Cerebellar cortex (tissue), 1 donor: ENCODE measurements at places on chromosomes 3 and 15.
A peak's percentile ranks its signal among the peaks of the same experiment; 100 is the strongest.

DNA sequence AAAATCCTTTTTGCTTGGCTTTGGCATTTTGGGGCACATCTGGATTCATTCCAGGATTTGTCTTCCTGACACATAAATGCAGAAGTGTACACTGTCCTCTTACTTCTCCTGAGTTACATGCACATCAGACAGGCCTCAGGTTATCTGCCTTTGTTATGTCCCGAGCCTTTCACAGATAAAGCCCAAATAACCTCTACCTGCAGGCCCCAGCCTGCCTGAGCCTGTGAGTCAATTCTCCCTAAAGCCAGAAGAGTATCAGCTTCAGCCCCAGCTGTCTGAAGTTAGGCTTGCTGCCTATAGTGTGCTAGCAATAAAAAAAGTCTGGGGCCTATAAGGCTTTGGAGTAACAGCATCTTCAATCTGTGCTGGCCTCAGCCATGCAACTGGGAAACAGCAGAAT is 17.7 kb upstream of the GSK3B start:
- no peak for DNase-seq

GRCh38 chr15:94670438-94671034 is 439.2 kb downstream of the MCTP2 start:
- peak; percentile 45 for DNase-seq

GRCh38 chr3:98109807-98110549 is 20.5 kb upstream of the OR5H1 start:
- no peak for DNase-seq

GRCh38 chr15:32885713-32886112 is 167.9 kb downstream of the GREM1 start:
- no peak for DNase-seq

DNA sequence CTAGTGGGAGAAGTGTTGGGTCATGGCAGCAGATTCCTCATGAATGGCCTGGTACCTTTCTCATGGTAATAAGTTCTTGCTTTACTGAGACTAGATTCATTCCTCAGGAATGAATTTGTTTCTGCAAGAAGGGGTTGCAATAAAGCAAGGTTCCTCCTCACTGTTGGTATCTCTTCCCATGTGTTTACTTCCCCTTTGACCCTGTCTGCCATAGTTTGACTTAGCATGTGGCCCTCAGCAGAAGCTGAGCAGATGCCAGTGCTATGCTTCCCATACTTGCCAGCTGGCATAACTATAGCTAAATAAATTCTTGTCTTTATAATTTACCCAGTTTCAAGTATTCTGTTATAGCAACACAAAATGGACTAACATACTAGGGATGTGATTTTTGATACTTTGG is 163.6 kb upstream of the COL8A1 start:
- DNase-seq = no peak

GRCh38 chr15:65085990-65086679 is 9.6 kb downstream of the KBTBD13 start:
- peak; percentile 66 for DNase-seq

- no peak for DNase-seq
These were observed 114.2 kb upstream of the ICE2 start for GRCh38 chr15:60593170-60593478.

- DNase-seq = no peak
These were observed 15.6 kb upstream of the KY start for GRCh38 chr3:134666466-134666865.

DNA sequence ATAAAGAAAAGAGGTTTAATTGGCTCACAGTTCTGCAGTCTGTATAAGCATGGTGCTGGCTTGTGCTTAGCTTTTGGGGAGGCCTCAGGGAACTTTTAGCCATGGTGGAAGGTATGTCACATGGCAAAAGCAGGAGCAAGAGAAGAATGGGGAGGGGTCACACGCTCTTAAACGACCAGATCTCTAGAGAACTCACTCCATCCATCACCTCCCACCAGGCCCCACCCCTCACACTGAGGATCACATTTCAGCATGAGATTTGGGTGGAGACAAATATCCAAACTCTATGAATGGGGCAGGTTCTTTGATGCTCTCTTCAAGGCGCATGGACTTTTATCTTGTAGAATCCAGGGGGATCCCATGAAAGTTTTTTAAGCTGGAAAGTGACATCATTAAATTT is 75.7 kb downstream of the ITPR1 start:
- no peak for DNase-seq

DNA sequence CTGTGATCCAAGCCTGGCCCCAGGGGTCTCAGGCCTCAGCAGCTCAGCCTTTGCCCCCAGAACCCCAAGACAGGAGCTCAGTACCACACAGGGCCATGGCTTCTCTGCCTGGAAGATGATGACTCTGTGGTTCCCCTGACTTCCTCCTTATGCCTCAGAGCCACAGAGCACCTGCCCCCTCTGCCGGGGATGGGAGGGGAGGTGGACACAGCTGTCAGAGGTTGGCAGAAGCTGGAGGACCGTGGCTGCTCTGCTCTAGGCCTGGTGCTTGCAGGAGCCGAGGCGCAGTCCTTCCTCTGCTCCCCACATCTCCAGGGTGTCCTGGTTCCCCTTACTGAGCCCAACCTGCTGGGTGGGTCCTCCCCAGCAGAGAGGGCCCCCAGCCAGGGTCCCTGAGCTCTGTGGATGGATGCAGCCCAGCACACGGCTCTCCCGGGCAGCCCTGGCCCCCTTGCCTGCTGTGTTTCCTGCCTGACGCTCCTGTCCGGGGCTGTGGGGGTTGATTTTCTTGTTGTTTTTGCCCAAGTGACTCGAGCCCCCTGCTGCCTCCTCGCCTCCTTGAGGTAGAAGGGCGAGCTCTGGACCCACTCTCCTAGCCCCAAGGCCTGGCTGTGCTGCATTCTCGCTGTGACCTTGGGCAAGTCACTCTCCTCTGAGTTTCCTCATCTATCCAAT is 36.6 kb downstream of the PSTPIP1 start:
- DNase-seq = no peak

GRCh38 chr3:65291448-65292125 is 603.8 kb upstream of the ADAMTS9 start:
- no peak for DNase-seq

- DNase-seq = no peak
These were observed 176.9 kb downstream of the FRMD5 start for GRCh38 chr15:44018151-44018550.

DNA sequence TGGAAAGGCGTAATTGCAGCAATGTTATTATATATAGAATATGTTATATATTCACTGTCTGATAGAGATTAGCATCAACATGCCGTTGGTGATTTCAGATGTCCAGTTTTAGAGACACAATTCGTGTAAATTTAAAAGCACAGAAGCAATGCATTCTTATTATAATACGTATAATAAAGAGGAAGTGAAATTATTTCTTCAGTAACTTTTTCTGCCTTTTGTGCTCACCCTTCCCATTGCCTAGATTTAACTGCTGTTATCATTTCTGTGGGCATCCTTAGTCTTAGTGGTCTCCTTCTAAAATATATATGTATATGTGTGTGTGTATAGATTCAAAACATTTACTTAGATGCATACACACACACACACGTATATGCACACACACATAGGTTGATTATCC is 592.5 kb upstream of the GOLIM4 start:
- DNase-seq = no peak

DNA sequence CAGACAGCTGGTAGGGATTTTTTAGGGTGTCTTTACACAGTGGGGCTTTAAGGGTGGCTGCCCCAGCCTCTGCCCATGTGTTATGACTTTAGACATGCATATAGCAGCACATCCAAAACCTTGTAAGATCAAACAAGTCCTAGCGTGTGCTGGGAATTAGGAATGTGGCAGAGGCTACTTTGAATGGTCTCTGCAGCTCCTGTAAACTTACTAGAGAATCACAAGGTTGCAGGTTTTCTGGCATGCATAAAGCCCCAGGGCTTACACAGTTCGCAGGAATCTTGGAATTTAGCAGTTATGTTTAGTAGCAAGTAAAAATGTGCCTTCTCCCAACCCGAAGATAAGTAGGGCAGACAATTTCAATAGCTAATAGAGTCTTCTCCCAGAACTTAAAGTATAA is 46.9 kb upstream of the COL6A6 start:
- DNase-seq = no peak

- peak; percentile 19 for DNase-seq
These were observed 7.8 kb upstream of the PPM1L start for GRCh38 chr3:160748231-160748630.

DNA sequence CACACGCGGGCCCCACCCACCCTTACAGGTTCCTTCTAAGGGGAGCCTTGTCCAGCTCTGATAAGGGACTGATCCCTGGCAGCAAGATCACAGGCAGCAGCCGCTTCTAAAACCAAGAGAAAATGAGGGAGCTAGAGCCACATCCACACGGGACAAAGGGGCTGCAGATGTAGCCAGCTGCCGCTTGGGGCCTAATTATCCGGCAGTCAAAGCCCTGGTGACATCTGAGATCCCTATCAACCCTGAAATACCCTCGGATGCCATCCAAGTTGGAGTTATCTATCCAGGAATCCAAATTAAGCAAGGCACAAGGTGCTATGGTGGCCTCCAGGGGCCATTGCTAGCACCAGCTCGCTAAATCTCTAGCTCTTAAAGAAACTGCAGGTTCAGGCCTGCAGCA is 248.3 kb downstream of the VPS13C start:
- no peak for DNase-seq

- DNase-seq = no peak
These were observed 84.6 kb downstream of the GREM1 start for GRCh38 chr15:32802286-32802936.

- no peak for DNase-seq
These were observed 304.4 kb downstream of the WDR72 start for GRCh38 chr15:53454843-53455721.

DNA sequence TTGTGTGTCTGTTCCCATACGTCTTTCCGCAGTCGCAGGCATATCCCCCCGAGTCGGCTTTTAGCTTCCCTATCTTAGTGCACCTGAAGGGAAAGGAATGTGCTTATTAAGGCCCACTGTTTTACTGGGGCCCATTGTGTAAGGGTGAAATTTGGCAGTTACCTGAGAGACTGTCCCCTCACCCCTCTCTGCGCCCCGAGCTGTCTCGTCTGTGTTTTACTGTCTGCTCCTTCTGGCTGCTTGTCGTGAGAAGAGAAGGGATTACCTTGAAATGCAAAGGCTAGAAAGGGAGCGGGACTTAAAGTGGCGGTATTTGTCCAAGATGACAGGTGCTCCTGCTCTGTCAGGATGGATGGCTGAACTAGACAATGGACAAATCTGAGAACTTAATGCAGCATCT is 233.0 kb upstream of the POU1F1 start:
- DNase-seq = no peak

- no peak for DNase-seq
These were observed 51.0 kb upstream of the TP63 start for GRCh38 chr3:189580190-189580589.

- DNase-seq = no peak
These were observed 17.5 kb downstream of the TMEM207 start for GRCh38 chr3:190432216-190432615.

DNA sequence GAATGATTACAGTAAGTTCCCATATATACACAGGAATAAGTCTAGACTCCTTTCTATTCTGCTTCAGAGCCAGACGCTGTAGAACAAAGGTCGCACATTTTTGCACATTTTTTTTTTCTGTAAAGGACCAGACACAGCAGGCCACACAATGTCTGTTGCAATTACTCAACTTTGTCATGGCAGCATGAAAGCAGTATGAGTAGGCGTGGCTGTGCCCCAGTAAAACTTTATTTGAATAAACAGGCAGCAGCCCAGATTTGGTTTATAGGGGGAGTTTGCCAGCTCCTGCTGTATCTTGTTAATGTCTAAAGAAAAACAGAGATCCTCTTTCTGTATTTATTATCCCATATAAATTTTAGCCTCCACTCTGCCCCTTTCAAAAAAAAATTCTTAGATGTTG is 708.3 kb downstream of the FHIT start:
- no peak for DNase-seq

GRCh38 chr3:147900851-147901250 is 491.7 kb downstream of the ZIC1 start:
- DNase-seq = no peak

DNA sequence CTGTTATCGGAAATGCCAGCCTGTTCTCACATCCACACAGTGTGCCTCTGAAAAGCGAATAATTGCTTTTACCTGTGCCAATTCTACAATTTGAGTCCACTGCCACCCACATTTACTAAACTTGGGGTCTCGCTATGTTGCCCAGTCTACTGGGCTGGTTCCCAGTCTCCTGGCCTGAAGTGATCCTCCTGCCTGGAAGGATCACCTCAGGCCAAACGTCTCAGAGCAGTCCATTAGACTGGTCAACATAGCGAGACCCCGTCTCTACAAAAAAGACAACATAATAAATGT is 827 bp upstream of the INO80 start:
- no peak for DNase-seq
